ENCODE measurements at places on chromosomes 5 and 9.

DNA sequence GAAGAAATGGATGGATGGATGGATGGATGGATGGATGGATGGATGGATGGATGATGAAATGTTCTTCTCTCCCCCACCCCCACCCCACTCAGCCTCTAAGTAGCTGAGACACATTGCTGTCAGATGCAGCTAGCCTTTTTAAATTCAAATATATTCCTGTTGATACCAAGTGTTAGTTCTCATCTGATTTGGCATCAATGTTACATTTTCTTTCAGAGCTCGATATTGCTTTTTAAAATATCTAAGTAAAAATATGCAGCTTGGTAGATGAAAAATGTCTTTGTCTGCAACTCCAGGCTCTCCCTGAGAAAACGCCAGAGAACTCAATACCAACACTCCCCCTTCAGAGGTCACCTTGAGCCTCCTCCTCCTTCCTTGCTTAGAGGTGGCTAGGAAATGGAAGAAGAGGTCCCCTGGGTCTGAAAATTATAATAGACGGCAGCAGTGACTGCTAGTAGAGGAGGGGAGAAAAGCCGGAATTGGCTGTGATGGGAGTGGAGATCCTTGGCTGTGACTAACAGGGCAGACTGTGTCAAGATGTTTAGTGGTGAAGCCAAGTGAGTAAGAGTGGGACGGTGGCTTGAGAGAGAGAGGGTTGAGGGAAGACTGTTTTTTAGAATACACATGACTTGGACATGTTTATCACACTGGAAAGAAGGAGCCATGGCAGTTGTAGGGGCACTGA lies 156.0 kb downstream of the ZNF462 start:
- no peak for DNase-seq

- no peak for DNase-seq
Observed at GRCh38 chr5:174154559-174154958, 109.1 kb downstream of the NSG2 start.

DNA sequence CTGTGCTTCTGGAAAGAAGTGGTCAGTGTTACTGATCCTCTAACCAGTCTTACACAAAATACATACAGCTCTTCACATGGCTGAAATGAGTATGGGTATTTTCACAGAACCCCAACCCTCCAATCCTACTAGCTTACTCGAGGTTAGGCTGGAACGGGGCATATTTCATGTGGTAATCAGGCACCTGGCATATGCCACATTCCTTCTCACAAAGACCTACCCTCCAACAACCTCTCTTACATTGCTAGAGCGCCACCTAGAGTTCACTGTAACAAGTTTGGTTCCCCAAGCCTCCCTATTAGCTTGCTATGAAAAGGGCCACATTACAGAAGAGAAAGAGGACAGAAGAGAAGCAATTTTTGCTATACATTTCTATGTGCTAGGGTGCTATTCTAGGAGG lies 597.3 kb downstream of the PRELID2 start:
- DNase-seq, result no peak

DNA sequence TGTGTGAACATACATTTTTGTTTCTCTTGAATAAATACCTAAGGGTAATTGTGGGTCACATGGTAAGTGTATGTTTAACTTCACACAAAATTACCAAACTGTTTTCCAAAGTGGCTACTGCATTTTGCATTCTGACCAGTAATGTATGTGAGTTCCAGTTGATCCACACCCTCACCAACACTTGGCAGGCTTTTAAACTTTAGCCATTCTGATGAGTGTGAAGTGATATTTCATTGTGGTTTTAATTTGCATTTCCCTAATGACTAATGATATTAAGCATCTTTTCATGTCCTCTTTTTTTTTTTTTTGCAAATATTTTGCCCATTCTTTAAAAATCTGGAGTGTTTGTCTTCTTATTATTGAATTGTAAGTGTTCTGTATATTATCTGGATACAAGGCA lies 53.5 kb upstream of the MAST4 start:
- DNase-seq, result no peak

- no peak for DNase-seq
Observed at GRCh38 chr5:58501778-58502417, 10.7 kb downstream of the GAPT start.

DNA sequence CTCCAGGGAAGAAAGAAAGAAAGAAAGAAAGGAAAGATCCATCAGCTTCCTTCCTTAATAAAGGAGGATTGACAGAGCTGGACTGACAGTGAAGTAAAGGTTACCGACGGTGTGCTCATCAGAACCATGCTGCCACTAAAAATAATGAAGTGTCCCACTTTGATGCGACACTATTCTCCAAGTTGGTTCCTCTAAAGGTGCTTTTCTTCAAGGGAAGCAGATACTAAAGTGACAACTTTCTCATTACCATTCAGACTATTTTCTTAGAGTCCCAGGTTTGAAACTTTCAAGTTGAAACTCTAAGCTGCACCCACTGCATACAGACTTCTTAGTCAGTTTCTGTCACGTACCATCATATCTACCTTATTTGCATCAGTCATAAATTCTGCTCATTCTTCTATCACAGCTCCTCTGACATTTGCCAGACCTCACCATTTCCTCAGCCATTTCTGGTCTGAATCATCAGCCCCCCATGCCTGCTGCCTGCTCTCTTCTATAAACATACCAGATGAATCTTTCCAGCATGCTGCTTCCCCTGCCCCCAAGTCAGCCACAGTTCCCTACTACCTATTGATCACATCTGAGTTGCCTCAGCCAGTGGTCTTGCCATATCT lies 177.6 kb downstream of the DEPDC1B start:
- DNase-seq, result no peak

- DNase-seq, result no peak
Observed at GRCh38 chr9:131562032-131562959, 17.0 kb downstream of the PRRT1B start.

DNA sequence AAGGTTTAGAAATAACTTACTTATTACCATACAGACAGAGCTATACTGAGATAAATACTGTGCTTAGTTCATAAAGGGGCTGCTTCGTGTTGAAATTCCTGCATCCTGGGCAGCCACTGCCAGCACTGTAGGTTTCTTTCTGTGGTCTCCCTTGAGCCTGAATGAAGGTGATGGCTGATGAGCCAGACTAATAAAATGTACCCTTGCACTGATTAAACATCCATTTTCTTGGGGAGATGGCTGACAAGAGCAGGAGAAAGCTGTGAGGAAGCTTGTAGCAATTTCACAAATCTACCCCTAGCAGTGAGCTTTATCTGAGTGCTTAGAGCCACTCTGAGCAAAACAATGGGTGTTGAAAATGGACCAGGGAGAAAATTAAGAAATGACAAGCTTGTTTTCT lies 23.3 kb upstream of the ZSWIM6 start:
- DNase-seq, result no peak

- peak; percentile 32 for DNase-seq
Observed at GRCh38 chr5:179816796-179817469, 3.8 kb upstream of the SQSTM1 start.

DNA sequence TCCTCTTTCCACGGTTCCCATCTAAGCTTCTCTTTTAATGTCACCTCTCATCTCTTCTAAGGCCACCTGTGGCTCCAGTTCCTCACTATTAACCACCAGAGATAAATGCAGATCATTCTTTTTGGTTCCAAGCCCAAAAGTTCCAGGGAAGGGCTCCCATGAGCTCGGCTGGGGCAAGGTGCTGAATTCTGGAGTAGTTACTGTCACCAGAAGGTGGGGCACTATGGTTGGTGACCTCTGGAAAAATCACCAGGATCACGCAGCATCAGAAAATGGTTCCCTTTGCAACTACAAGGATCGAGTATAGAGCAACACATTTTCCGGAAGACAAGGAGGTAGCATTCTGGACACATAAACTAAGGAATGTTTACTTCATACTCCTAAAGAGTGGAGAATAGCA lies 528.7 kb upstream of the DAP start:
- no peak for DNase-seq

DNA sequence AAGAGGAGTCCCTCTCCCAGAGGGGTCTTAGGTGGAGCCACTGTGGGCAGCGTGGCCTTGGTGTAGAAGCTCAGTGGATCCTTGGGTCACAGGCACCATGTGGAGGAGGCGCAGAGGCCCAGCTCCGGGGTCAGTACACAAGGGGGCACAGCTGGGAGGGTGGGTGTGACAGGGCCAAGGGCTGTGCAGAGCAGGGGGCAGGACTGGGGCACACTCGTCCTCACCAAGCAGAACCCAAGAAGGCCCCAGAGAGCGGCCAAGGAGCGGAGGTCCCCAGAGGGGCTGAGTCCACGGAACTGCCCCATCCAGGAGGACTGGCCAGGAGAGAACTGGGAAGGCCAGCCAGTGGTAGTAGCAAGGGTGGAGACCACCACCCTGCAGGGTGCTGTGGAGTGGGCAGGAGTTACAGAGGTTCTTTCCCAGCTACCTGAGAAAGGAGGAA lies 2.5 kb upstream of the LPCAT1 start:
- peak; percentile 9 for DNase-seq

DNA sequence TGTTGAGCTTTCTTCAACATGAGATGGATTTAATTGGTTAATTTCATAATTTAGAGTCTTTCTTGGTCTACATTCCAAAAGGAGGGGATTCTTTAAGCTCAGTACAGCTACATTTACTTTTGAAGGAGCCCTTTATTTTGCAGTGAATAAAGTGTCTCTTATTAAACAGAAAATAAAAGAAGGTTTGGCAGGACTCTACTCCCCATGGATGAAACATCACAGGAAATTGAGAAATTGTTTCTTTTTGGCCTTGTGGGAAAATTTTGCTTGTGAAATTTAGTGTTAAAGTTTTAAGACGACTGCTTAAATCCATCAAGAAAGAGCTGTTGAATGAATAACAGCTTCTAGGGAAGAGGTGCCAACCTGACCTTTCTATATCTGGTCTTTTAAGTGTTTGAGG lies 187.7 kb downstream of the NTRK2 start:
- DNase-seq, result no peak

- DNase-seq, result no peak
Observed at GRCh38 chr5:32791536-32792243, 80.6 kb downstream of the NPR3 start.

DNA sequence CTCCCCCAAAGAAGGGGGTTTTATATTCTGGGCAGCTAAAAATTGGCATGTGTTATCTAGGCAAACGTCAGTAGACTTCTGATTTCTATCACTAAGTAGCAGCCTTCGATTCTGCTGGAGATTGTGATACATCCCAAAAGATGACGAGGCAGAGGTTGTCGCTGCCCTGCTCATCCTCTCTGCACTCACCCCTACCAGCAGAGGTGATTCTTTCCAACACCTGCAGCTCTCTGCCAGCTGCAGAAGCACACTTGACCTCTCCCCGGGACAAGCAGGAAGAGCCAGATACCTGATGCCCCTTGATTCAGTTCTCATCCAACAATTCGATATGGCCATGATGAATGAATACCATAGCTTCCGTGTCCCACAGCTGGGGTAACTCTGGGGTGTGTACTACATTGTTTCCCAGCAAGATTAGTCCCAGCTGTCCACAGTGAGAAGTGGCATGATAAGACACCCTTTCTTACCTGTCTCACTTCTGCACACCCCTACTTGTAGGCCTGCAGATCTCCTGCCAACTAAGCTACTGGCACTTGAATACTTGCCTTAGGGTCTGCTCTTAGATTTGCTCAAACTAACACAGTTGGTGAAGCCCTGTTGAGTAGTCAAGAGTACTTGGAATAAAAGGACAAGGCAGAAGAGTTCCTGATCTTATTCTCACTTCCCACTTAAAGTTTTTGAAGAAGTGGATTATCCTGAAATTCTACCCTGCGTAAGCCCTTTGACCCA lies 37.6 kb upstream of the SMAD5 start:
- DNase-seq, result no peak

- peak; percentile 74 for DNase-seq
Observed at GRCh38 chr5:79837761-79838551, 148.3 kb downstream of the CMYA5 start.

- peak; percentile 65 for DNase-seq
Observed at GRCh38 chr5:114360816-114361723, 800 bp upstream of the KCNN2 start.

DNA sequence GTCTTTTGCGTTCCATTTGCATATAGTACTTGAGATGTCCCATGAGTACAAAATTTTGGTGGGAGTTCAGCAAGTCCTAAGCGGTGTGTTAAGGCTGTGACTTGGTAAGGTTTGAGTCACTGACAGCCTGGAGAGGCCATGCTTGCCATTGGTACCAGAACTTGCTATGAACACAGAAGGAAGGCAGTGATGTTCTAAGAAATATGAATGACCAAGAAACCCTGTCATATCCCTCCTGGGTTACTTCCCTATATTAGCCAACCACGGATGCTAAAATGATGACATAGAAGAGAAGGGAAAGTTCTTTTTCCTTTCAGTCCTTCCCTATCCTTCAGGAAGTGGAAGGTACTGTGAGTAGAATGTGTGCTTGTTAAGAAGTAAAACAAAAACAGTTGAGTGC lies 136.7 kb downstream of the GCNT1 start:
- no peak for DNase-seq

GRCh38 chr5:98698359-98698758 lies 75.1 kb upstream of the RGMB start:
- DNase-seq, result no peak

DNA sequence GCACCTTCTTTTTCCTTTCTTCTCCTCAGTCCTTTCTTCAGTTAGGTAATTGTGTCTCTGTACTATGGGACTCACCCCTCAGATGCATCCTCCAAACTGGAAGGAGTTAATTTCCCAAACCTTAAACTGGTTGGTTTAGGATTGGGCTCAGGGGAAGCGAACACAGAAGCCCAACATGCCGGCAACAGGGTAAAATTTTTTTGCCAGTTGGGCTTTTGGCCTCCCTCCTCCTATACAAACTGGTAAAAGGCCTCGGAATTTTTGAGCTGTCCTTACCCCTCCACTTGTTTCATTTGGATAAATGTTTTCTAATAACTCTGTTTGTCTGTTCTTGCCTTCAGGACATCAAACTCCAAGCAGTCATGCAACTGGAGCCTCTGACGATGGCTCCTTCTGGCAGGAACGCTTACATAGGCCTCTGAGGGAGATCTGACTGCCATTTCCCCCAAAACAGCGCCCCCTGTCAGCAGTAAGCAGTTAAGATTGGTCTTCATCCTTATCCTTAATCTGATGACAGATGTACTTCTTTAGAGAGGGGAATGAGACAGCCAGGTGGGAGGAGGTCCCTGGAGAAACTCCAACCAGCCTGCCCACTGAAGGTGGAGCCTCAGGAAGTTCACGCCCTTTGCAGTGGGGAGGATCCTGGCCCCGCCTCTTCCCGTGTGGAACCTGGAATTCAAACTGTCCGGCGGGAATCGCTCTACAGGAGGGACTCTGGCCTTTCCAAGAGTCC lies 57.8 kb upstream of the SPINK5 start:
- no peak for DNase-seq

- DNase-seq, result no peak
Observed at GRCh38 chr5:139236479-139236878, 38.3 kb upstream of the SIL1 start.

DNA sequence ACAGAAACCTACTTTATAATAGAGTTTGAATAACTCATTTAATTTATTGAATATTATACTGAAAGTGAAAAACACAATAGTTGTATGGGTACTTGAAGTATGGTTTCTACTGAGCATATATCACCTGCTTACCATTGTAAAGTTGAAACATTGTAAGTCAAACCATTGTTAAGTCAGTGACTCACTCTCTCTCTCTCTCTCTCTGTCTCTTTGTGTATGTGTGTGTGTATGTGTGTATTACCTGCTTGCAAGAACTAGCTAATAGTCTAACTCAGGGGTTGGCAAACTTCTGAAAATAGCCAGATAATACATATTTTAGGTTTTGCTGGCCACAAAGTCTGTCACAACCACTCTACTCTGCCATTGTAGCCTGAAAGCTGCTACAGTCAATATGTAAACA lies 564.3 kb upstream of the ZNF608 start:
- no peak for DNase-seq
